Type B pancreatic cell (in vitro differentiated cells): ENCODE measurements at places on chromosomes 12 and 14.

GRCh38 chr14:45083617-45083975 is 320 bp upstream of the PRPF39 start:
- no peak for DNase-seq

DNA sequence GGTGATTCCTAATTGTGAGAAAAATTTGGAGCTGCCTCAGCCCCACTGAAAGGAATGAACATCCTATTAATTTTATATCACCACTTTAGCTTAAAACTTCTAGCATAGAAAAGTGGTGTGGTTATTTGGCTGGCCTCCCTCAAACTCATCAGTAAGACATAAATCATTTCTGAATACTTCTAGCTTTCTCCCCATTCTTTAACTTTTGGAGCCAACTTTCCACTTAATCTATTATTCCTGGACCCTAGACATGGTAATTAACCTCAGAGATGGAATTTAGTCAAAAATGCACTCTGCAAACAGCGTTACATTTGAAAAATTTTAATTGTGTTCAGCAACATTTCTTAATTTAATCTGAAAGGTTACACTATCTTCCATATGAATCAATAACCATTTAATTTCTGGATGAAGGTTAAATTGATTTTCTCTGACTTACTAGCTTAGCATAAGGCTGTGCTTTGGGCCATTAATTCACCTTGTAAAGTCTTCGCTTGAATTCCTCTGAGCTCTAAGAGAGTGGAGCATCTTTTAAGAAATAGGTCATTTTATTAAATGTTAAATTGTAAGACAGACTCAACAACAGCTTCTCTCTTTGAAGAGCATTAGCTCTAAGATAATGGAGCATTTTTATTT is 753.6 kb upstream of the STXBP6 start:
- no peak for DNase-seq

- no peak for DNase-seq
These were observed 143.8 kb downstream of the BCL11B start for GRCh38 chr14:99128185-99128584.

- DNase-seq: no peak
These were observed 30.2 kb downstream of the METAP2 start for GRCh38 chr12:95504140-95504539.

DNA sequence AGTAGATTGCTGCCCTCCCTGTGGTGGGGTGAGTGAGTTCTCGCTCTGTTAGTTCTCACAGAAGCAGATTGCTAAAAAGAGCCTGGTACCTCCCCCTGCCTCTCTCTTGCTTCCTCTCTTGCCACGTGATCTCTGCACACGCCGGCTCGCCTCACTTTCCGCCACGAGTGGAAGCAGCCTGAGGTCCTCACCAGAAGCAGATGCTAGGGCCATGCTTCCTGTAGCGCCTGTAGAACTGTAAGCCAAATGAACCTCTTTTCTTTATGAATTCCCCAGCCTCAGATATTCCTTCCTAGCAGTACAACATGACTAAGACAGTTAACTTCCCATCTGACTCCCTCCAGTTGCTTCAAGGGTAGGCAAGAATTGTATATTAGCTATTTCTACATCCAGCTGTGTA is 76.2 kb downstream of the ETV6 start:
- no peak for DNase-seq

DNA sequence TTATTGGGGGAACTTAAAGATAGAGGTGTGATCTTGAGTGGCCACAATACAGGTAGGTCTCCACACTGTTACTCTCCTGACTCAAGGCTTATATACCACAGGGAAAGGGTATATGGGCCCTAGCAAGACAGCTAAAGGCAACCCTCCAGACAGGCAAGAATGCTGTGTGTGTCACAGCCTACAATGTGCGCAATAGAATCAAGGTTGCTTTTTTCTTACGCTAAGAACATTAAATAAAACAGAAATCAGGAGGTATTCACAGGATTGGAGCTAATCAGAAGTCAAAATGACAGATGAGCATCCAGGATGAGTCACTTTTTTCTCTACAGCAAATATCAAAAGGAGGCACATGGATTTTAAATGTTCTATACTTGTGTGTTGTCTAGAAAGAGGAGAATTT is 1797.9 kb upstream of the SEL1L start:
- no peak for DNase-seq

- DNase-seq: no peak
These were observed 135.0 kb downstream of the ANO6 start for GRCh38 chr12:45350861-45351260.

GRCh38 chr12:55072083-55072482 is 52.3 kb downstream of the NEUROD4 start:
- no peak for DNase-seq

GRCh38 chr12:38157933-38158401 is 158.6 kb upstream of the ALG10B start:
- DNase-seq: no peak

DNA sequence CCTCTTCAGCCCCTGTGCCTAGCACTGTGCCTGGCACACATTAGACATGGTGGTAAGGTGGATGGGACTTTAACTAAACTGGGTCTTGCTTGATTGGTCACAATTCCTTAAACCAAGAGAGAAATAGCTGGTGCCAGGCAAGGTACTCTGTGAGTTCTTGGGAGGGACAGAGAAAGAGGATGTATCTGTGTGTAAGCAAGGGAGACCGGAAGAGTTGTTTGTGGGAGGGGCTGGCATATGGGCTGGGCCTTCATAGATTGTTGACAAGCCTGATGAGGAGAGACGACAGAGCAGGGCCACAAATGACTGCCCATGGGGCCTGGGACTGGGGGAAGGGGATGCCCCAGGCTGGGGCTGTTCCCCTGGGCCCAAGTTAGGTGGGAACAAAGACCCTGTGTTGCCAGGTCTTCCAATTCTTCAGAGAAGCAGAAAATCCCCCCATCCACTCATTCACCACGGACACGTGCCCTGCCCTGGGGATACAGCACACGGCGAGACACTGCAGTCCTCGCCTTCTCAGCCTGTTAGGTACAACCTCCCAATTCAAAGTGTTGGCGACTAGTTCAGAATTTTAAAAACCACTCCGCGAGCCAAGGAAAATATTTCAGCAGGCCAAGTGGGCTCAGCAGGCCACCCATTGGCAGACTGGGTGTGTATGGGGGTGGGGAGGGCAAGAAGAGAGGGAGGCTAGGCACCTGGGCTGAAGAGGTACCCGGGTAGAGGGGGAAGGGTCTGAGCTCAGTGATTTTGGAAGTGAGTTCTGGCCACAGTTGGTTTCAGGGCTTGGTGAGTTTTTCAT is 11.4 kb upstream of the CYP46A1 start:
- DNase-seq: no peak

GRCh38 chr14:32560209-32560857 is 231.2 kb downstream of the AKAP6 start:
- no peak for DNase-seq
